ENCODE measurements at places on chromosomes 5 and 9. TPM values are rescaled to one million over a fixed set of nuclear protein-coding genes. Genes with fewer than 3 reads are reported as not detected.

The CKMT2 gene
- total RNA-seq: 11.2 TPM

The AK3 gene
- 64.7 TPM for total RNA-seq

The ORM1 gene
- not detected for total RNA-seq

The NMUR2 gene
- total RNA-seq: not detected

The XRCC4 gene
- 6.6 TPM for total RNA-seq

The FOXI1 gene
- not detected for total RNA-seq

The CXCL14 gene
- not detected for total RNA-seq

The SPINK4 gene
- not detected for total RNA-seq

The PKD2L2 gene
- not detected for total RNA-seq

The GIN1 gene
- total RNA-seq: 7.1 TPM

The COL15A1 gene
- total RNA-seq: 12.6 TPM

The GNAQ gene
- 32.3 TPM for total RNA-seq
